ENCODE measurements at places on chromosomes 12 and 14.

- peak; percentile 85 for DNase-seq
These were observed 64.0 kb downstream of the MON2 start for GRCh38 chr12:62530596-62530995.

DNA sequence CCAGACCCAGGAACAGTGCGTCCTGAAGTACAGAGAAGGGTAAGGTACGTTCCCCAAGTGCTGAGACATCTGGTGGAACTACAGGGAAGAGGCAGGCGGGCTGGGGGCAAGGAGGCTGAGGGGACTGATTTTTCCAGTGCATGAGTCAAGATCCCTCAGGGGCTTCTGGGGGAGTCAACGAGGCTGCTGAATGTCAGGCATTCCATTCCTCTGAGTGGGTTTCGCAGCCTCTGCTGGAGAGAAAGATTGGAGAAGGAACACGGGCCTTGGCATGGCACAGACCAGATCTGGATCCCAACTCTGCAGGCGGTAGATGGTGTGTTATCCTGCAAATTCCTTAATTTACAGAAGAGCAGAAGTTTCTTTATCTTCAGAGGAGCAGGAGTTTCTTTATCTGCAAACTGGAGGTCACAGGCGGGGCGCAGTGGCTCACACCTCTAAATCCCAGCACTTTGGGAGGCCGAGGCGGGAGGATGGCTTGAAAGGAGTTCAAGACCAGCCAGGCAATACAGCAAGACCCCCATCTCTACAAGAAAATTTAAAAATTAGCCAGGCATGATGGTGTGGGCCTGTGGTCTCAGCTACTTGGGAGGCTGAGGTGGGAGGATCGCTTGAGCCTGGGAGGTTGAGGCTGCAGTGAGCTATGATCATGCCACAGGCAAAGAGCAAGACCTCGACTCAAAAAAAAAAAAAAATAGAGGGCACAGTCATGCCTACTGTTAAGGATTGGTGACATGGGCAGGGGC lies 132.6 kb upstream of the MAP1LC3B2 start:
- DNase-seq, result peak; percentile 89

DNA sequence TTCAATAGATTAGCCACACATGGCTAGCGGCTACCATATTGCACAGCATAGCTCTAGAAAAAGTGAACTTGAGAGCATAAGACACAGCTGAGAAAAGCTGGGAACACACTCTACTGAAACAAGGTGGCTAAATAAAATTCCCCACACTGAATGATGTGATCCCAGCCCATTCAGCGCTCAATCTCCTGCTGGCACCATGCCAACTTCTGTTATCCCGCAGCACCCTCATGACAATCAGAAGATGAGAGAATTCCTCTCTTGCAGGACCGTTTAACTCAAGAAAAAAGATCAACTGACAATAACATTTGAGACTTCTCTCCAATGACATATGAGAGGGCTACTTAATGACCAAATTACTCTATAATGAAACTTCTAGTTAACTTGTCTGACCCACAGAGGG lies 115.4 kb downstream of the ADAMTS20 start:
- no peak for DNase-seq

- no peak for DNase-seq
These were observed 218.3 kb upstream of the DAAM1 start for GRCh38 chr14:58969951-58970751.

- no peak for DNase-seq
These were observed 33.8 kb upstream of the DUSP6 start for GRCh38 chr12:89386138-89386537.

DNA sequence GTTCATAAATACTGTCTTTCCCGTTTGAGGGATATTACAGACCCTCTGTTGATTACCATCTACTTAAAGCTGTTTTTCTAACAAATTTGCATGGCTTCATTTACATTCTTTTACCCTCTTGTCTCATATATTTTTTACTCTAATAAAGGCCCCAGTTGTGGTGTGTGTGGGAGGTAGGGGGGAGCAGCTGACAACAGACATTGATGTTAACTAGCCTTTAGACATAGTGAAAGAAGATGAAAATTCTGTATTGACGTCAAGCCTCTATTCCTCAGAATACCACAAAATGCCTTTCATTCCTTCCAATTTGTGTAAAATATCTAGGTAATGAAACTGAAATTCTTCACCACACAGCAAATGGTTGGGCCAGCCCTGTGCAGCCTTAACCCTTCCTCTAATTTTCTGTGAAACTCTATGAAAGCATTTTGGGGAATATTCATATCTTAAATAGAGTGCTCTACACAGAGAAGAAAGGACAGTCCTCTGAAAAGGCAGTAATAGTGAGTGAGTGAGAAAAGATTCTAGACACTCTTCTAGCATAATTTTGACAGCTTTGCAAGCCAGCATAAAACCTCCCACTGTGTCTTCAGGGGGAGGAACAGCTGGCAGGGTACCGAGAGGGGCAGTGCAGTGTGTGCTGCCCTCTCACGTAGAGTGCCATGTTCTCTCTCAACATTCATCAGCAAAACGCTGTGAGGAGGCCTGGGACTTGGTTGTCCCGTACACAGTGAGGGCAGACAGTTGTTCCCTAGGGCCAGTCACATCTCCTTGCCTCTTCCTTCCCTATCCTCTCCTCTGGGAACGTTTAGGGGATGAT lies 20.1 kb upstream of the CERS5 start:
- peak; percentile 83 for DNase-seq

GRCh38 chr14:89618811-89619551 lies 201.9 kb upstream of the FOXN3 start:
- no peak for DNase-seq

DNA sequence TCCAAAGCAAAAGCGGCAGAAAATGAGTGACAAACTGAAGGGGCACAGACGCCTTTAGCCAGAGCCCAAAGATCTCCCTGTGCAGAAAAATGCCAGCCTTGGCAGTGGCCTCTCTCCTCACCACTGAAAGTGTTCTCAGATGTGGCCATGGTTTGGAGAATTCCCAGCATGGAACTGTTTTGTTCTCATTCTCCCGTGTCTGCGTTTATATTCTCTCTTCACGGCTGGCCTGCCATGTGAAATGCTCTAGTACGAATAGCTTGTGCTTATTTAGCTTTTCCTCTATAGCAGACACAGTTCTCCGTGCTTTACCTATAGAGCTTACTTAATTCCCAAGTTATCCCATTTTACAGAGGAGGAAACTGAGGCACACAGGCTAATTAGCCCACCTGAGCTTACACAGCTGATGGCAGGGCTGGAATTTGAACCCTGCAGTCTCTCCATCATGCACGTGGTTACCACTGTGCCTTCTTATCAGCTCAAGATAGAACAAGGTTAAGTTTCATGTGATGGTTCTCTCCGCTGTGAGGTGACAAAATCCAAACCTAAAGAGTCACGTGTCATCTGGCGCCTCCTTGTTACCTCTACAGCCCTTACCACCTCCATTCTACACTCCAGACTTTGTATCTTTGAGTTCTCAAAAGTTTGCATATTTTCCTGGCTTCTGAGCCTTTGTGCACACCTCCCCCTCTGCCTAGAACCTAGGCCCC lies 141.6 kb downstream of the GCH1 start:
- no peak for DNase-seq

GRCh38 chr12:1481906-1482305 lies 112.5 kb downstream of the FBXL14 start:
- no peak for DNase-seq

- no peak for DNase-seq
These were observed 33.6 kb upstream of the PCNX1 start for GRCh38 chr14:70873627-70874026.

- DNase-seq, result no peak
These were observed 398.2 kb downstream of the PRKD1 start for GRCh38 chr14:29529418-29529817.

DNA sequence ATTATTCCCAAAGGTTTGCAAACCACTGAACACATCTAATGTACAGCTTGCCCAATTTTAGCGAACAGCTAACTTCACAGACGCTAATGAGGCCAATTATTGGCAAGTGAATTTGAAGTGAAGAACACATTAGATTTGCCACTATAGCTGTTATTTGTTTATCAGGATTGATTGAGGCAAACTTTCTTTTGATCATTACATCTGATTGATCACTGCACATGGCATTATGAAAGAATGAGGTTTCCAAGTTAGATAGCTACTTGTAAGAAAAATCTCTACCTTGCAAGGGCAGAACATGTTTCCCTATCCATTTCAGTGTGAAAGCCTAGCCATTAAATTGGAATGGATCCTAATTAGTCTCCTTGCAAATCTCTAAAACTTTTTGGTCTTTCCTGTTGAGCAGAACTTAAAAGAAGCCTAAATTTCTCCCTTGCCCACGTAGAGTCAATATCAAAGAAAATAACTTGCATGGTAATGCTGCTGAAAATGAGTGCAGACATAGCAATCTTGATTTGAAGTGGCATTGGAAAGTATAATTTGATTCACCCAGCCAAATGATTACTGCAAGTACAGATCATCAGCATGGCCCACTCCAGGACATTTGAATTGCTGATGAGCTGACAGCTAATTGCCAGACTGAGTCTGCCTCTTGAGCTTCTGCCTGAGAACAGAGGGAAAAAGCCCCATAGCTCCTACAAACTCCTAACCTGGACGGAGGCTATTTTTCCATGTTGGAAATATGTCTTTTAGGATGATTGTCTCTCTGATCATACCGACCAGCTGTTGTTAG lies 98.6 kb downstream of the TPH2 start:
- no peak for DNase-seq

DNA sequence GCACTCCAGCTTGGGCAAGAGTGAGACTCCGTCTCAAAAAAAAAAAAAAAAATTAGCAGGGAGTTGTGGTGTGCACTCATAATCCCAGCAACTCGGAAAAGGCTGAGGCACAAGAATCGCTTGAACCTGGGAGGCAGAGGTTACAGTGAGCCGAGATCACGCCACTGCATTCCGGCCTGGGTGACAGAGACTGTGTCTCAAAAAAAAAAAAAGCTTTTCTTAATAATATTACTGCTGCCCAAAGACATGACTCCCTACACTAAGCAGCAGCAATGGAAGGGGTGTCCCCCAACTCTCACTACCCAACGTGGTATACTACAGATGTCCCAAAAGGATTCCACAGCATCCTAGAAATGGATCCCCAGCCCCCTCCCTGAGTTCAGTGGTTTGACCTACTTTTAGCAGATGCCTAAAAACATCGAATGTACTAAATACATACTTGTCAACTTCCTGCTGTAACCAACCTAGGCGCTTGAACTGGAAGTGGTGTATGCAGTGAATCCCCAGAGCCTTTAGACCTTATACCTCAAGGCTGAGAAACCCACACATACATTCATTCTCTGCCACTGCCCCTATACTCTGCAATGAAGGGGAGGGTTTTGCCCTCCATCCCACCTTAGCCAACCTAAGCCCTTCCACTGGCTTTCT lies 8.5 kb upstream of the FKBP11 start:
- DNase-seq, result no peak

GRCh38 chr12:100699209-100699608 lies 95.4 kb upstream of the ANO4 start:
- no peak for DNase-seq

- no peak for DNase-seq
These were observed 15.6 kb upstream of the RNU6-7 start for GRCh38 chr14:32186248-32186647.

DNA sequence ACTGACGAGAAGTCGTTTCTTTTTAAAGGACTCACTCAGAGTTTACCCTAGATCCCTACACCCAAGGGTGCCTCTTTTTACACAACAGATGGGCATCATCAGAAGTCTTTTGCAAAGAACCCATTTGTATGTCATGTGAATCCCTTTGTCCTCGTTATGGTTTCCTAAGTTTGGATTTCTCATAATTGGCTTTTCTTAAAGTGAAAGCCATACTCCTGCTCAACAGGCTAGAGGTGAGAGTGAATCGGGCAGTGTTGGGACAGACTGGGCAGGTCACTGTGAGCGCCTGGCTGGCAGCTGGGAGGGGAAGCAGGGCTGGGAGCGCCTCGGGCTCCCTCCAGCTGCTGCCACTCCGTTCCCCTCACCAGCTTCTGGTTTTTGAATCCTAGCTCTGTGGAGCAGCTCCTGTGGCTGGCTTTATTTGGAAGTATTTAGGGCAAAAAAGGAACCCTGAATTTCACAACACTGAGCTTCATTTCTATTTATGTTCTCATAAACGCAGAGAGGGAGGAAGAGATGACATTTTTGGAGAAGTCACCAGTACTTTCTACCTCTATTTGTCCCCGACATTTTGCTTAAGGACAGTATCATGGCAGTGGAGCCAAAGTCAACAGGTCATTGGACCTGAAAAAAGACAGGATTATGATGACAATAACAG lies 63.8 kb upstream of the ACTN1 start:
- no peak for DNase-seq

DNA sequence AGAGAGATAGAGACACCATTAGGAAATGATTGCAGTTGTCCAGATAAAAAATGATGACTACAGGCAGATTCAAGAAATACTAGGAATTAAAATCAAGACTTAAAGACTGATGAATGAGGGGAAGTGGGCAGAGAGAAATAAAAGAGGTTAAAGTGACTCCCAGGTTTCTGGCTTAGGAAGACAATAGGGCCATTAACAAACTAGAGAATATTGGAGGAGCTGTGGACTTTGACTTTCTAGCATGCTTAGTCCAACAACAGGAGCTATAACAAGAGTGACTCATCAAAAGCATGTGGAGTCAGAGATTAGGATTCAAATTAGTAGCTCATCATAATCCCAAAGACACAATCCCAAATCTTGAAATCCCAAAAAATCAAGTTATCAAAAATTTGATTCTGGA lies 101.5 kb downstream of the BMP4 start:
- no peak for DNase-seq

Data from AG04450 (cell line).